Activated CD4-positive, alpha-beta T cell treated with anti-CD3 and anti-CD28 coated beads for 48 hours (primary cell): ENCODE measurements at places on chromosomes 3 and 15.

GRCh38 chr3:76990606-76991005, 49.3 kb upstream of the ROBO2 start:
- DNase-seq = no peak

- no peak for DNase-seq
Measured at GRCh38 chr3:44342176-44342790, 3.7 kb downstream of the TCAIM start.

DNA sequence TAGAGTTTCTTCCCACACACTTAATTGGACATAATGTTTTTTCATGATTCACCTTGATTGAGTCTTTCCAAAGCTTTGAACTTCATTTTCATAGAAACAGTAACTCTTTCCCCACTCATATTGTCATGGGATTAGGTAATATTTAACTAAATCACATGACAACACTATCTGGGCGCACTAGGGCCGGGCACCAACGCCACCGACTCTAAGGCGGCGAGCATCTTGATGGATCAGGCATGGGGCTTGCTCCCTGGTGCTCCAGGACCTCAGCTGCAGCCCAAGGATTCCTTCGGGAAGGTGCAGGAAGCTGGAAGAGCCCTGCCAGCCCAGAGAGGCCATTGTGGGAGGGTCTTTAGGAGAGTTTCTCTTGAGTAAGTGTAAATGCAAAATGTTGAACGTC, 193.1 kb upstream of the UBE3A start:
- DNase-seq = no peak

DNA sequence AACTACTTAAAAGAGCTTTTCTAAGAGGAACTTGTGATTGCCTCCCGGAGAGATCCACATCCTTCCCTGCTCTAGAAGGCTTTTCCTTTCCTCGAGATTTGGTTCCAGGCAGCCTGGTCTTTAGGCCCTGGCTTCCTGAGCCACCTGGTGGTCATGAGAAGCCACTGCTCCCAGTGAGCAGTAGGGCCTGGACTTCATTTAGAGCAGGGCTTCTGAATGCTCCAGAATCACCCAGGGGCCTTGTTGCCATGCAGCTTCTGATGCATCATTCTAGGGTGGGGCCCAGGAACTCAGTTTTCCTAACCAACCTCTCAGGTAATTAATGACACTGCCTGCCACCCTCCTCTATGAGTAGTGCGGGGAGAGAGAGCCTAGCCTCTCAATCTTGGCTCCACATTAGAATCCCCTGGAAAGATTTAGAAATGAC, 29.6 kb downstream of the PSMD6 start:
- peak; percentile 60 for DNase-seq

GRCh38 chr15:60130398-60130797, 126.3 kb downstream of the FOXB1 start:
- DNase-seq = no peak

DNA sequence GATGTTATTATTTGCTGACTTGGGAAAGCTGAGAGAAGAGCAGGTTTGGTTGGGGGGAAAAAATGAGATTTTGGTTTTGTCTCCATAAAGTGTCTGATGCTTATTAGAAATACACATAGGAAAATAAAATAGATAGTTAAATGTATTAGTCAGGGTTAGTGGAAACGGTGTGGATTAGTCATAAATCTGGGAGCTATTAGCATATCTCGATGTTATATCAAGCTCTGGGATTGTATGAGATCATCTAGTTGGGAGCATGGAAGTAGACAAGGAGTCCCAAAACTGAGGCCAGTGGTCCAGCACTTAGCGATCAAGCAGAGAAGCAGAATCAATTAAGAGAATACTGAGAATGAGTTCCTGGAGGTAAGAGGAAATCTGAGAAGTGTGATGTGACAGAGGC, 845.5 kb downstream of the ROBO2 start:
- DNase-seq = no peak

DNA sequence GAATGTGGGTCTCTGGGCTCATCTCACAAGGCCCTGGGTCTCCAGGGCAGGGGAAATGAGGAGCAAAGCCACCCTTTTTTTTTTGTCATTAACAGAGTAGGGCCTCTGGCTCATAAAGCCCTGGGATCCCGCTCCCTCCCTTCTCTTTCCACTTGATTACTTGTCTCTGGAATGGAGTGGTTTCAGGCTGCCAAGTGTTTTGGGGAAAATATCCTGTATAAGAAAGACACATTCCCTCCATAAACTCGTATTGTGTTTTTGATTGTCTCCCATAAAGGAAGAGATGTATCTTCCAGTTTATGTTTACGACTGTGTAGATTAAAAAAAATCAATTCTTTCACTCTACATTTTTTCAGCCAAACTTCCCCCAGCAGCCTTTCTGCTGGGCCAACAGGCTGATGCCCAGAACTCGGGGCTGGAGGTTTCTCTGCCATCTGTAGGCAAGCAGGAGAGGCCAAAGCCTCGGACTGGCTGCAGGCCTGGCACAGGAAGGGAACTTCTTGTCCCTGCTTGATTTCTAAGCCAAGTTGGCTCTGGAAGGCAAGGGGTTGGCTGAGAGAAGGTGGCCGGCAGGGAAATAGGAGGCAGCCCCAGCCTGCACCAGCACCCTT, 49.4 kb upstream of the INSYN1 start:
- DNase-seq = no peak

DNA sequence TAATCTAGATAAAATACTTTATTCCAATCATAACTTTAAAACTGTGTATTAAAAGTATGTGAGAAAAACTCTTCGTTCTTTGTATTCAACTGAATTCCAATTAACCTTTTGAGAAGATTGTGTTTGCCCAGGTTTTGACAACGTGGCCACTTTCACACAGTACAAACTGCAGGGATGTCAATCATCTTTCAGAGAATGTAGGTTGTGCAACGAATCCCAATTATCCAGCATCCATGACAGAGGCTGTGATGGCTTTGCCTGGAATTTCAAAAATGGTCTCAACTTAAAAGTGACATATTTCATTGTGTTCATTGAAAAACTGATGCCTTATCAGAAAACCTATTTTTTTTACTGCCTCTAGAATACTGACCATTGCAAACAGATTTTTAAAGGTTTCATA, 615.1 kb upstream of the KCNMB2 start:
- DNase-seq = no peak
